ENCODE measurements at places on chromosomes 1 and 21. TPM values are rescaled to one million over a fixed set of nuclear protein-coding genes. Genes with fewer than 3 reads are reported as not detected.

The LCE3D gene
- total RNA-seq, result not detected

The SELE gene
- not detected for total RNA-seq

The BACE2 gene
- total RNA-seq, result 23.5 TPM

The HES2 gene
- 1.5 TPM for total RNA-seq

The RNU1-4 gene
- not detected for total RNA-seq

The S100B gene
- total RNA-seq, result not detected

The FLG2 gene
- not detected for total RNA-seq

- DNase-seq, result no peak
These were observed 1.4 kb upstream of the EVI5 start for GRCh38 chr1:92786111-92786901.

GRCh38 chr1:157097692-157098091 lies 1.9 kb downstream of the ETV3L start:
- DNase-seq, result no peak

GRCh38 chr1:174965362-174966007 lies 34.3 kb upstream of the CACYBP start:
- no peak for DNase-seq

DNA sequence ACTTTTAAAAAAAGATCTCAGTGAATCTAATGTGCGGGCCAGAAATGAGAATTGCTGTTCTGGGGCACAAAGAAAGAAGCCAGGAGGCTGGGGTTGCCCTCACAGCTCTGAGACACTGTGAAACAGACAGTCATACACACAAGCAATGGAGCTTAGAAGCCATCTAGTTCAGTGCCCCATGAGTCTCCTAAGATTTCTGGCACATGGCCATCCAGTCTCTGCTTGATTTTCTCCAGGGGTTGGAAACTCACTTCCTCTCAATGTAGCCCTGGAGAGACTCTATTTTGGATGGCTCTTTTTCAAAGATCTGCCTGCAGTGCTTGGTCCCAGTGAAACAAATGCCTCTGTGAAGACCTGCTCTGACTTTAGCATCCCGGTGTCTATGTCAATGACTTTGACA lies 38.6 kb downstream of the KCNN3 start:
- no peak for DNase-seq

DNA sequence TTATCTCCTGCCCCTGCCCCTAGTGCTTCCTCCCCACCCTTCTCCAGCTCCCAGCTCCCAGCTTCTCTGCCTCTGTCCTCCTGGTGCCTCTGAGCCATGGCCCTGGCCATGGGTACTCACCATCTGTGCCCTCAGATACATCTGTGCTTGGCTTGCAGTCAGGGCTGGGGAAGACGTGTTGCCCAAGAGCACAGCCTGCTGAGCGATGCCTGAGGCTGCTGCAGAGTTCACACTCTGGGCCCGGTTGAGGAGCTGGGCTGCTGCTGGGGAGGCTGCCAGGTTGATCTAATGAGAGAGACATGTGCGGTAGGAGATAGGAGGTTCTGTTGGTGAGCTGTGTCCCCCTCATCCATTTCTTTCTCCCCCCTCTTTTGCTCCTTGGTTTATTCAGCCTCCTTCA lies 49.4 kb upstream of the A3GALT2 start:
- DNase-seq, result no peak

DNA sequence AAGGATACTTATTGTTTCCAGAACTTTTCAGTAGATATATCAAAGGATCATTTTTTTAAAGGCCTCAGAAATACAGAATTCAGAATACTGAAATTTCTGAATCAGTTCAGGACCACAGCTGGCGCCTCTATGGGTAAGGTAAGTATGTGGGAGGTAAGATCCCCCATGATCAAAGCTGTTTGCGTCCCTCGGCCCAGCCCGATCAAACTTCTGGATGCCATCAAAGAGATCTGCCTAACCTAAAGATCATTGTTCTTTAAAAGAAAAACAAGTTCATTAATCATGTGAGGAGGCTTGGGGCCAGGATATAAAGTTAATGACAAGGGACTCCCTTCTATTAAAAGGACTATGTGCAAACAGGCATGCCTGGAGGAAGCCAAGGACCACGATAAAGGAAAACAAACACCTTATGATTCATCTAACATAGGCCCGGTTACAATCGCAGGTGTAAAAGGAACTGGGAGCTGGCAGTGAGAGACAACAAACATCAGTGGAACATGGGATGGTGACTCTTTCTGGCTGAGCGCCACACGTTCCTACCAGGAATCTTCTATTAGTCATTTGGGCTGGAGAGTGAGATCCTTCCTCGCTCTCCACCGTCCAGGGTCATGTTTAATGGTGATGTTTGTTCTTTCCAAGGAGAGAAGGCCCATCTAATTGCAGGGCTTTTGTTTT lies 2.8 kb upstream of the BACE2 start:
- peak; percentile 91 for DNase-seq

DNA sequence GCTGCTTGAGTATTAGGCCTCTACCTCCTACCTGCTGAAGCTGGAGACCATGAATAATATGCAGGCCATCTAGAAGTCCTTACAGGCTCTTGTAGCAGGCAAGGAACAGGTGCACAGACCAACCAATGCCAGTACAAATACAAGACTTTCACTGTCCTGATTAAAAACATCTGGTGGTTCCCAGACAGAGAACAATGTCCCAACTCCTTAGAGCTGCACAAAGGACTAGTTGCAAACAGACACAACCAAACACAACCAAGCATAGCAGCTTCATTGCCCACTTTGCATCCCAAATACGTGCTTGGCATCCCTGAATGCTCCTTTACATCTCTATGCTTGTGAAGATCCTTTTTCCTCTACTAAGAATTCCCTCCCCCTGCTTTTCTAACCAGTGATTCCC lies 98.1 kb upstream of the CXADR start:
- DNase-seq, result no peak

GRCh38 chr1:23619299-23620188 lies 60.2 kb upstream of the ID3 start:
- DNase-seq, result no peak

DNA sequence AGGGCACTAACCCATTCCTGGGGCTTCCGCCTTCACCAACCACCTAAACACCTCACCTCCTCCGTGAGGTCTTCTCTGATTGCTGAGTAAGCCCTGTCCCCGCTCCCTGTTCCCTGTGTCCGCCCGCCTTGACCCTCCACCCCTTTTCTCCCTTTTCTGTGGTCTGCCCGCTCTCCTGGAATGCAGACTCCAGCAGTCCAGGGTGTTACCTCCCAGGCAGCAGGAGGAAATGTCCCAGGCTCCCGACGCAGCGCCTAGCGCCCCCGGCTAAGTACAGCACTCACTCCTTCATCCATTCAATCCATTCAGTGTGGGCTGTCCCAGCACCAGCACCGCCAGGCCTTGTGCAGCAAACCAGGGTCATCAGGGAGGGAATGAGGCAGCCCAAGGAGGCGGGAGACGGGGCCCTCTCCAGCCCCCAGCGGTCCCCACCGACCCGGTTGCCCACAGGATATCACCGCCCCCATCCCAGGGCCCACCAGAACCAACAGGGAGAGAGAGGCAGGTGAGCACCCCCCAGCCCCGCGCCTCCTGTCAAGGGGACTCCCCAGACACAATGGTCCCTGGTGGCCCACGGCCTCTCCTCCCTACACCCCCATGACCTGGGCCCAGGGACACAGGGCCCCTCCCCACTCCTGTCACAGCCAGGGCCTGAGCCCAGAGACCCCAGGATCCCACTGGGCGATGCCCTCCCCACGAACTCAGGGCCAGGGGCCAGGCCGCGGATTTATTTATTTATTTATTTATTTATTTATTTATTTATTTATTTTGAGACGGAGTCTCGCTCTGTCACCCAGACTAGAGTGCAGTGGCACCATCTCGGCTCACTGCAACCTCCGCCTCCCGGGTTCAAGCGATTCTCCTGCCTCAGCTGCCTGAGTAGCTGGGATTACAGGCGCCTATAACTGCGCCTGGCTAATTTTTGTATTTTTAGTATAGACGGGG lies 10.2 kb downstream of the TNFRSF14 start:
- no peak for DNase-seq

DNA sequence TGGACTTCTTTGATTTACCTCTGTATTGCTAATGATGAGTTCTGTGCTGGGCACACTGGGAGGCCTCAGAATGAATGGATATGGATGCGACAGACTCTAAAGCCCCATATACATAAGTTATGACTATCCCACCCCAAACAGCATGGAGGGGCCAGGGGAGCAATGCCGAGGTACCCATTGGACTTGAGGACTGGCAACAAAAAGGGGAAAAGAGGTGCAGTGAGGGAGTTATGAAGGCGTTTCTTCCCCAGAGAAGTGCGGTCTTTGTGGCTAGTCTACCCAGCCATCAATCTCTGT lies 15.2 kb upstream of the CDCA8 start:
- DNase-seq, result no peak

- peak; percentile 81 for DNase-seq
These were observed 39.1 kb upstream of the CDC42BPA start for GRCh38 chr1:227357171-227357926.

DNA sequence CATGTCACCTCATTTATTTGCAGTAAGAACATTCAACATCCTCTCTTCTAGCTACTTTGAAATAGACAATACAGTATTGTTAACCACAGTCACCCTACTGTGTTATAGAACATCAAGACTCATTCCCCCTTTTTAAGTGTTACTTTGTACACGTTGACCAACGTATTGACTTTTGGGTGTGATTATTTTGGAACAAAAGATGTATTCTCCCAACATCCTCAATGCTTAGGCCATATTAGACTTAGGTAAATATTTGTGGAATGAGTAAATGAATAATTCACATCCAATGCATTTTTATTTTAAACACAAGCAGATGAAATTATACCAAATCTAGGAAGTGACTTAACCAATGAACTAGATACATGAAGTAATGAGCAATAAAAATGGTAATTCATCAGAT lies 296.6 kb downstream of the CHRM3 start:
- DNase-seq, result no peak

- DNase-seq, result no peak
These were observed 176.9 kb downstream of the NEK7 start for GRCh38 chr1:198333744-198334143.

DNA sequence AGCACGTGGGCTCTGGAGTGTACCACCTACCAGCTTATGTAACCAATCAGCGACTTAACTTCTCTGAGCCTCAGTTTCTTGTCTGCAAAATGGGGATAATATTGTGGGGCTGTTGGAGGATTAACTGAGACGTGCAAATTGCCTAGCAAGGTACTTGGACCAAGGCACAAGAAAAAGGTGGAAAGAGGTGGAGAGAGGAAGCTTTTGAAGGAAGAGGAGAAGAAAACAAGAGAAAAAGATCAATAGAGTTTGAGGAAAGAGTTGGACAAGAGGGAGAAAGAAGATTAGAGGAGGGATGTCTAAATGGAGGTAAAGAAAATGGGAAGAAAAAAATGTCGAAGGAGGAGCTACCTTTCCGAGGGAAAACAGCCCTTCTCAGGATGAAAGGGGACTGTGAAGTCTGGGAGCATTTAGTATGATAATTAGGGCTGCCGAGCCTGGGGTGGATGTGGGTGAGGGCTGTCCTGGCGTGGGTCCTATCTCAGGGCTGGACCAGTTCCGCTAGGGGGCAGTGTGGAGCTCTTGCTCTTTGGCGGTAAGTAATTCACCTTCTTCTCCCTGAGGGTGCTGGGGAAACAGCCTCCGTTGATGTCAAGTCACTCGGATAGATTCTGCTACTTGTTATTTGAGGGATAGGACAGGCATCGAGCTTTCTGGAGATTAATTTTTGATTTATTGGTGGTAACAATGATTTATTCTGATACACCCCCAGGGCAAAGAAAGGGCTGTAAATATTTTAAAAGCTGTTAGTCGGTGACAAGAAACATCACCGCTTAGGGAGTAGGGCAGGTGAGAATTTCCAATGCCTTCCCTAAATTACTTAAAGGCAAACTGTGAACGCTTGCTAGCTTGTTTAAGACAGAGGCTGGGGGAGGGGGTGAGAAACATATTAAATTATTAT lies 79.0 kb upstream of the NFASC start:
- peak; percentile 30 for DNase-seq

- no peak for DNase-seq
These were observed 3.4 kb downstream of the BLZF1 start for GRCh38 chr1:169371404-169371803.

DNA sequence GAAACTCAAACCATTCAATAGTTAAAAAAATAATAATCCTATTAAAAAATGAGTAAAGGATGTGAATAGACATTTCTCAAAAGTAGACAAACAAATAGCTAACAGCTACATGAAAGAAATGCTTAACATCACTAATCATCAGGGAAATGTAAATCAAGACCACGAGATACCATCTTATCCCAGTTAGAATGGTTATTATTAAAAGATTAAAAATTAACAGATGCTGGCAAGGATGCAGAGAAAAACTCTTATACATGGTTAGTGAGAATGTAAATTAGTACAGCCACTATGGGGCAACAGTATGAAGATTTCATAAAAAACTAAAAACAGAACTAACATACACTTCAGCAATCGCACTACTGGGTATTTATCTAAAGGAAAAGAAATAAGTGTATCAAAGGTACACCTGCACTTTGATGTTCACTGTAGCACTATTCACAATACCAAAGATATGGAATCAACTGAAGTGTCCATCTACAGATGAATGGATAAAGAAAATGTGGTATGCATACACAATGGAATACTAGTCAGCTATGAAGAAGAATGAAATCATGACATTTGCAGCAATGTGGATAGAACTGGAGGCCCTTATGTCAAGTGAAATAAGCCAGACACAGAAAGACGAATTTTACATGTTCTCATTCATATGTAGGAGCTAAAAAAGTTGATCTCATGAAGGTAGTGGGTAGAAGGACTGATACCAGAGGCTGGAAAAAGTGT lies 117.9 kb downstream of the ACBD6 start:
- DNase-seq, result peak; percentile 34

GRCh38 chr1:168554603-168555483 lies 11.0 kb upstream of the XCL2 start:
- DNase-seq, result no peak

- no peak for DNase-seq
These were observed 144.6 kb downstream of the MAGI3 start for GRCh38 chr1:113534875-113535274.

GRCh38 chr1:41812051-41812450 lies 106.7 kb downstream of the HIVEP3 start:
- DNase-seq, result peak; percentile 31

DNA sequence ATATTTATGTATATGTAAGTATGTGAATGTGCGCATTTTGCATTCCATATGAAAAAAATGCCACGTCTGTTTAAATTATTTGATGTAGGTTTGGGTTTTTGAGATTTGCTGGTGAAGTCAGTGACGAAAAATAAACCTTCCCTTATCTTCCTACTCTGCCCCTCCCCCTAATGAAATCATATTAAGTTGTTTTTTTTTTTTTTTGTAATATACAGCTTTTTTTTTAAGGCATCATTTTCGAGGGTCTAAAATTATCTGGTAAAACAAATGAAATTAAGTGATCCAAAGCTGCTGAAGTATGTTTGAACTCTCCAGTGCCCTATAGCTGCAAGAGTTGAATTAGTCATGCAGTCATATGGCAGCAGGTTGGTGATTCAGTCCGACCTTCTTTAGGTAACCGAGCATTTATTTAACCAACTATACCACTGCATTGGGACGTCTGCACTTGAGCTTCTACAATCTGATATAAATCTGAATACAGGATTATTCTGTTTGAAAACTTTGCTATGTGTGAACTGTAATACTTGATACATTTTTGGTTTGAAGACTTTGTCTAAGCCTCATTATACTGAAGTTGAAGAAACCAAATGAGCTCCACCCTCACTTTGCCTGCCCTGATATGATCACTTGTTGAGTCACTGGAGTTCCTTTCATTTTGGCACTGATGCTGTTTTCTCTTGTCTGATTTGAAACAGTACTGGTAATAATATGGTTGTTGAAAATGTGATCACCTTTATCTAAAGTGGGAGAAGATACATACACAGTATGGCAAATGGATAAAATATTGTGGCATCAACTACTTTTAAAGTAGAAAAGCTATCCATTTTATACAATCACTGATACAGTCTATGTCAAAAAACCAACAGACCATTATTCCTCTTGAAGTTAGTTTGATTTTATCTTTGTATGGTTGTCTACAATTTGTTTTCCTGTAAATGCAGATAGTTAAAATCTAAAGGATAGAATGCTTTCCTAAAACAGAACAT lies 11.7 kb downstream of the PDIK1L start:
- peak; percentile 84 for DNase-seq

Measured in Caki2 (cell line).